ENCODE measurements at places on chromosomes 3 and 15.

GRCh38 chr15:41263891-41264351 lies 32.9 kb downstream of the CHP1 start:
- no peak for DNase-seq

DNA sequence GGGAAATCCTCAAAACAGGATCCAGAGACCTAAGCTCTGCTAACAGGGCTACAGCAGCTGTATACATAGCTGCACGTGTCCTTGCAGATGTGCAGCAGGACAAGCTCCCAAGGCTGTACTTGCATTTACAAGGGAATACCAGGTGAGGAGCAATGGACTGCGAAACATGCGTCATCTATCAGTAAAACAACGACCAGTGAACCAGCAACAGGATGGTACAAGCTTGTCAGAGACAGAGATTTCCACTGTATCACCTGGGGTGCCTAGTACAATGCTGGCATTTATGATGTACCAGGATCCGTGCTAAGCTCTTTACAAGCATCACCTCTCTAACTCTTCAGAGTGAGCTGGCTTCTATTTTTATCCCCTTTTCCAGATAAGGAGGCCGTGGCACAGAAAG lies 227.3 kb downstream of the FOXP1 start:
- no peak for DNase-seq

- DNase-seq = no peak
Measured at GRCh38 chr15:99911816-99912215, 178.6 kb upstream of the LYSMD4 start.

DNA sequence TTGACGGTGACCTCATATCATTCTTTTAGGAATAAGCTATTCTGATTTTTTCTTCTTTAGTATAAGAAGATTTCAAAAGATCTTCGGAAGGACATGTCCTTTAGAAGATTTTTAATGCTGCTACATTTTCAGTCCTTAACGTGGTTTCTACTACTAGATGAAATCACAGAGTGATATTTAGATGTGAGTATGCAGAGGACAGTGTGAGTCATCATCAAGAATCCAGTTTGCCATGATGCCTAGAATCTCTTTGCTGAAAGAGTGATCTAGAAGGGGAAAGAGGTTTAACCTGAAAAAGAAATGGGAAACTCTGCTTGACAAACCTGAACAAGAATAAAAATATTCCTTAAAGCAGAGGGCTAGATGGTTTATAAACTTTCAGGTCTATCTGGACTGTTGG lies 43.2 kb downstream of the SLC7A14 start:
- no peak for DNase-seq

DNA sequence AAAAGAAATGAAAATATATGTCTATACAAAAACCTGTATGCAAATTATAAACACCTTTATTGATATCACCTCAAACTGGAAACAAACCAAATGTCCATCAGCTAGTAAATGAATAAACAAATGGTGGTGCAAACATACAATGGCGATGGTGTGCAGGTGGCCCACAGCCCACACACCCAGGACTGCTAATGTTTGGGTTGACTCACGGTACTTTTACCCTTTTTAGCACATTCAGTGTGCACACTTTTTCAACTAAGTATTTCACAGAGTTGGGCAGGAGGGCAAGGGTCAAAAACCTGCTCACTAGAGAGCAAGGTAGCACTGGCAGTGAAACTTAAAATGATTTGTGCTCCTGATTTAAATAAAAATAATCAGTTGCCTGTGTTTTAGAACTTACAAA lies 123.1 kb upstream of the BHLHE40 start:
- DNase-seq = no peak

- no peak for DNase-seq
Measured at GRCh38 chr3:57048728-57049127, 11.7 kb upstream of the SPATA12 start.

DNA sequence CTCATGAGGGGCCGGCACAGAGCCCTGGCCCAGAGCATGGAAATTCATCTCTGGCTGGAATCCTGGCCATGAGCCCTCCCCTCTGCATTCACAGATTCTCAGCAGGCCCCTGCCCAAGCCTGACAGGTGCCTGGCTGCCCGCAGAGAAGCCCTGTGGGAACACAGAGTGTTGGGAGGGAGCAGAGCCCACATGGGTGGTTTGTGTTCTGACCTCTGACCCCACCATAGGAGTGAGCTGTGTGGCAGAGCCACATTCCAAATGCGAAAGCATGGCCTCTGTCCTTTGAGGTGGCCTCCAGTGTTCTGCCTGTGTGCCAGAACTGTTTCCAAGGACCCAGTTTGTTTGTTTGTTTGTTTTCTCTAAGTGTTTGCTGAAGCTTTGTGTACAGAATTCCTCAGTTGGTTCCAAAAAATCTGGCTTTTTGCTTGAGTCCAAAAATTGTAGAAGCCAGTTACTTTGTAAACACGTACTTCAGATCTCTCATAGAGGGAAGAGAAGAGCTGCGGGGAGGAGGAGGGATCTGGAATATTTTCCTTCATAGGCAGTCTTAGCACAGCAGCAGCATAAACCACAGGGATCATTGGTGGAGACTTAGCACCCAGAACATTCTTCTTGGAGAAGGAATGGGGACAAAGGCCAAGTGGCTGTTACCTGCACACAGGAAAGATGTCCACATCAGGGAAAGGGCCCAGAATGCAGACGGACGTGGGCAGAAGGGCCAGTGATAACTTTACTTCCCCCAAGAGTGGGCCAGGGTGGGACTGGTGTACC lies 36.0 kb downstream of the GRAMD2A start:
- DNase-seq = no peak

GRCh38 chr15:61946778-61947177 lies 113.5 kb downstream of the VPS13C start:
- no peak for DNase-seq

DNA sequence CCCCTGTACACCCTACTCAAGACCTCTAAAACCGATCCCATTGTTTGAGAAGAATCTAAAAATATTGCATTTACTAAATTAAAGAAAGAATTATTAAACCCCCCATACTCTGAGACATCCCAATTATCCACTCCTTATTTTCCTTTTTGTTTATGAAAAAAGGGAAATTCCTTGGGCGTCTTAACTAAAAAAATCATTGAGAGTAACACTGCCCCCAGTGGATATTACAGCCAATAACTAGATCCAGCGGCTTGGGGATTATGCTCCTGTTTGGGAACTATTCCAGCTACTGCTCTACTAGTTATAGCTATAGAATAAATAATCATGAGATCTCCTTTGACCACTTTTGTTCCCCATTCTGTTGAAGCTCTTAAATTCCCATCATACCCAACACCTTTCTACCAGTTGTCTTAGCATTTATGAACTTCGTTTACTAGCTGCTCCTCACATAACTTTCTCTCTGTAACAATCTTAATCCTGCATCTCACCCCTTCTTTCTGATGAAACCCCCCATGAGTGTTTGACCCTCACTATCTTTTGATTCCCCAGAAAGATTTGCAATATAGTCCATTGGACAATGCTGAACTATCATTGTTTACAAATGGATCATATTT lies 12.7 kb upstream of the CFAP91 start:
- DNase-seq = peak; percentile 36

GRCh38 chr3:184460276-184460675 lies 80.4 kb downstream of the CHRD start:
- DNase-seq = no peak

DNA sequence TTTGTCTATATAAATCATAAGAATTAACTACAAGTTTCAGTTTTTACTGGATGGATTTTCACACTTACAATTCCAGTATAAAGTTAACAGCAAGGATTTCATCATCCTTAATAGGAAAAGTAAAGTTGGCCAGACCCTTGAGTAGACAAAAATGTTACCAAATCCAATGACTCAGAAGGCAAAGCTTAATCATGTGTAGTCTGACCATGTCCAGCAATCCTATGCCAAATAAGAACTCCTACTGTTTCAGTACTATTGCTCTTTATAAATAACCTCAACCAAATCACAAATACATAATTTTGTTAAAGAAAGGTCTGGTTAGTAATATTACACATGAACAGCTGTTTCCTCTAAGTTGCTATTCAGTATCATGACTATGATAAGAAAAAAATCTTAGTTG lies 35.0 kb downstream of the PLOD2 start:
- peak; percentile 70 for DNase-seq

DNA sequence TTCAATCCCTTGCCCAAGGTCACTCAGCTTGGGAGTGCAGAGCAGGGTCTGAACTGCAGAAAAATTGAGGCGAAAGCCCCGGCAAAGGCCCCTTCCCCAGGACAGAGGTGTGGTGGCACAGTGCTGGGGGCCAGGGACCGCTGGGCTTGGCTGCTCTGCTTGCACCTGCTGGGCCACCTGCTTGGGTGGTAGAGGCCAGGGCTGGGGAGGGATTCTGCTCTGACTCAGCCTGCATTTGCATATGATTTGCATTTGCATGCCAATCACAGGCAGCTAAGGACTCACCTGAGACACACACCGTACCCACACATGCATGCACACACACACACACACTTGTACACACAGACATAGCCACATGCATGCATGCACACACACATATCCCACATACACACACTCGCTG lies 9.9 kb downstream of the GRM2 start:
- no peak for DNase-seq

DNA sequence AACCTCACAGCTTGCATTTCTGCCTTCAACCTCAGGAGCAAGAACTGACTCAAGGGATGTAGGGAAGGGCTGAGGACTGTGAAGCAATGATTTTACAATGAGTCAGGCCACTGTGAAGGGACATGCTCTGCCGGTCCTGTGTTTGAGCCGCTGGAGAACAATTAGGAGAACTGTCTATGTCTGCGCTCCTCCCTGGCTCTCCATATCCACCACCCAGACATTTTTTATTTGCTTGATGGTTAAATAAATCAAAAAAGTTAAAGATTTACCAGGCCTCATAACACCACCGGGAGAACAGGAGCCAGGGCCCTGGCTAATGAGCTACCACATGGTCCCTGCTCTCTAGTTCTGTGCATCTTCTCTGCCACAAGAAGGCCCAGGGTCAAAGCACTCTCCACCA lies 29.6 kb downstream of the SEC61A1 start:
- no peak for DNase-seq

GRCh38 chr3:72169561-72170472 lies 384.9 kb upstream of the PROK2 start:
- DNase-seq = no peak

- DNase-seq = no peak
Measured at GRCh38 chr3:52092891-52093290, 36.5 kb upstream of the DUSP7 start.

GRCh38 chr3:193594946-193595689 lies 2.1 kb downstream of the OPA1 start:
- DNase-seq = no peak

DNA sequence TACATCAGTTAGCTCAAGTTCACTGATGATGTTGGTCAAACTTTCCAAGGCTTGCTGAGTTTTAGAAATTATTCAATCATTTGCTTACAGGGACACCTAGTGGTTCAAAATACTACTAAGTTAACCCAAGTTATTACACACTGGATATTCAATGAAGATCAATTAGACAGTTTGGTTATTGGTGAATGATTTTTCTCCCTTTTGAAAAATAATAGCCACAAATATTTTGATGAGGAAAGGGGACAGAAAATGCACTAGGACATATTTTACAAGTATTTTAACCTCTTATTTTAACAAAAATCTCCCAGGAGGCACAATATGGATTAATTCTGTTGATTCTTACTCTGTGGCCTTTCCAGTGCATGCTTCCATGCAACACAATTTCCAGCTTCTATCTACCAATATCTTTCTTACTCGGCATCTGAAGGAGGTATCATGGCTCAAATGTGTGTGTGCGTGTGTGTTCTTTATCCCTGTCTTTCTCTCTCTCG lies 20.1 kb upstream of the GOLGA6L2 start:
- DNase-seq = peak; percentile 42

DNA sequence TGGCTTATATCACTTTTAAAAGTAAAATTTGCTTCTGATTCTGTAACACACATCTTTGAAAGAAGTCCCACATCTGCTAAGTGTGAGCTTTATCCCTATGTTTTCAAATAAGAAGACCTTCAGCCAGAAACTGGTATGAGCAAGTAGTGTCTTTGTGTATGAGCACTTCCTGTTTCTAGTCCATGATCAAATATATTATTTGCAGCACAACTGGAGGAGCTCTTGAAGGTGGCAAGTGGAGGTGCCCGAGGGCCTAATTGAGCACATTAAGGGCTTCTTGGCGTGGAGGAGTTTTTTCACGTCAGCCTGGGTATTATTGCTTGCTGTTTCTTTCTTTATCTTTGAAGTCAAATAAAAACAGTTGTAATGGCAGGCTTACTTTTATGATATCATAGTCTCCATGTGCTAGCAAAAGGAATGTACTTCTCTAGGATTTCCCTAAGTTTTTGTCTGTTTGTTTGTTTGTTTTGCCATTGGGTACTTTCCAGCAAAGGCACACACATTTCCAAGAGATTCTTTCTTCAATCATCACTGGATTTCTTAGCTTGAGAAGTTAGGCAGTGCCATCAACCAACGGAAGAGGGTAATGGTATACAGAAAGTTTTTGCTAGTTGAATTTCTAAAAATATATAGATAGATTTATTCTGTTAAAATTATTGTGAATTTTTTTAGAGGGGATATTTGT lies 68.1 kb downstream of the MEIS2 start:
- DNase-seq = no peak

DNA sequence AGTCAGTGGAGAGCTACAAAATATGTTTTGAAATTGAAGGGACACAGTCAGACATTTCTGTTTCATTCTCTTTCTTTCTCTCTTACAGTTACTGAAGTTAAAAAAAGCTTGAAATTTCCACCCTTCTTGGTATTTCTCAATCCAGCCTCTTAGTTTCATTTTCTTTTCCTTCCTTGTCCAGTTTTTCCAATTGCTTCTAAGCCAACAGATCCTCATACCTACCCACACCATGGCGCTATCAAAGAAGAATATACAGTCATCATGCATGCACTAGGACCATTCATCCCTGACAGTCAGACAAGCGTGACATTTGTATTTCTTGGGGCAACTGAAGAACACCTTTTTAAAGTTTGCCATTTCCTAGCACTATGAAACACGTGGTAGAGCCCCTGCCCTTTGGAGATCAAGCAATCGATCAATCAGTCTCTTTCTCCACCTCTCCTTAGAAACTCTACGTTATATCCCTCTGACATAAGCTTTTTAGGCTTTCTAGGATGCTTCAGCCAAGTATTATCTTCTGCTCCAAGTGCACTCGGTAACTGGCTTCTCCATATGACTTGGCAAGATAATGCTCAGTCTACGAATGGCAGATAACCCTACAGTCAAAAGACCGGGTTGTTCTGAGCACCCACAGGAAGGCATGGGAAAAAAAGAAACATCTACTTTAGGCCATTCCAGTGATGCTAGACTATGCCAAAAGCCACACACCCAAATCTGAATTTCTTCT lies 65.4 kb downstream of the FBN1 start:
- DNase-seq = no peak

- DNase-seq = no peak
Measured at GRCh38 chr3:96994988-96995387, 180.6 kb downstream of the EPHA6 start.

- no peak for DNase-seq
Measured at GRCh38 chr15:68479406-68479805, 47.4 kb upstream of the ITGA11 start.

- DNase-seq = no peak
Measured at GRCh38 chr15:79675982-79676381, 220.8 kb downstream of the MTHFS start.

GRCh38 chr15:98154863-98155262 lies 194.4 kb downstream of the ARRDC4 start:
- peak; percentile 13 for DNase-seq
